Fibroblast of mammary gland (primary cell): ENCODE measurements at places on chromosomes 7 and 10.

DNA sequence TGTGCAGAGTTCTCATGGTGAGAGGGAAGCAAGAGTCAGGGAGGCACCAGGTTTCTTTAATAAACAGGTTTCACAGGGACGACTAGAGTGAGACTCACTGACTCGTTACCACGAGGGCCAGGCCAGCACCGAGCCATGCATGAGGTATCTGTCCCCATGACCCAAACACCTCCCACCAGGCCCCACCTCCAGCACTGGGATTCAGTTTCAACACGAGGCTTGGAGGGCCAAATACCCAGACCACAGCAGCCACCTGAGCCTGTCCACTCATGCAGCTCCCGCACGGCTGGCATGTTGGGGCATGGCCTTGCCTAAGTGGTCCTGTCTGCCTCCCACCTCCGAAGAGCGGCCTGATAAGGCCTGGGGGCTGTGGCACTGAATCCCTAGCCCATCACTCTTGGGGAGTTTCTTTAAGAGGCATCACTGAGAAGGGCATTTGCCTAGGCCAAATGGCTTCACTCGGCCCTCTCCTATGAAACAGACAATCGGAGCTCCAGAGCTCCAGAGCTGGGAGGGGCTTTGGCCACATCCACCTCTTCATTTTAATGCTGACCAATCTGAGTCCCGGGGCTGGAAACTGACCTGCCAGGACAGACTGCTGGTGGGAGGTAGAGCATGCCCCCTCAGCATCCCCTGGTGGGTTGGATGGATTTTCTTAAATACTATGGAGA is 157.8 kb downstream of the DNAJB6 start:
- no peak for DNase-seq

GRCh38 chr7:47669178-47669891 is 87.4 kb upstream of the TNS3 start:
- peak; percentile 98 for DNase-seq

DNA sequence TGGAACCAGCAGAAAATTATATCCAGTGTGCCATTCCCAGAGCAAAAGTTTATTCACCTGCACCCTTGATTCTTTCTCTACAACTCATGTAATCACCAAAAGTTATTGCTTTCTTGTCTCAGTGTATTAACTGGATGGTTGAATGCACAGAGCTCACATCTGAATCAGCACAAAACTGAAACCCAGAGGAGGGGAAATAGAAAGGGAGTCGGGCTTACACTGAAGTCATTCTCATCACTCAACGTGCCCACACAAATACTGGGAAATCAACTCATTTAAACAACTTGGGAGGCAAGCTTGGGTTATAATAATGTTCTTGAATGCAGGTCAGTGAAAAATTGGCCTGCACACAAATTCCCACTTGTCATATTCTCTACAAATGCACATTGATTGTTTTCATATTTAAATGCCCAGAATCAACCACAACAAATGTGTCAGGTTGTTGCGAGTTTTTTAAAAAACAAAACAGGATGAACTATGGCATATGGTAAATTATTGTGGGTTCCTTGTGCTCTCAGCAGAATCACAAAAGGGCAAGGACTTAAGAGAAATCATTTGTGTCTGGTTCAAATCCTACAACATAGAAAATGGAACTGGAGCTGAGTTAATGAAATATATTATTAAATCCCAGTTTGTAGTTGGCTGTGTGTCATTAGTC is 125.9 kb upstream of the NOBOX start:
- DNase-seq: no peak

DNA sequence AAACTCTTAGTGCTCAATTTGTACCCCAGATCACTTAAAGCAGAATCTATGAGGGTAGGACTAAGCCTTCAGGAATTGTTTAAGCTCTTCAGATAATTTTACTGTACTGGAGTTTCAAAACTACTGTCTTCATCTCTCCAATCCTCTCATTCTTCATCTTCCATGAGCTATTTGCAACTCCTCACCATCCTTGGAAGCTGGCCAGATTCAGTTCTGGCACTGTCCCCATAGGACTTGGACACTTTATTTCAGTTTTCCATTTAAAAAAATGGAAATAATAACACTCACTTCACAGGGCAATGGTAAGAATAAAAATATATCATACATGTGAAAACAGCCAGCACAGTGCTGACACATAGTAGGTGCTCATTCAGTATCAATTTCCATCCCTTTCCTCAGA is 74.6 kb downstream of the PPP1R17 start:
- DNase-seq: peak; percentile 5

DNA sequence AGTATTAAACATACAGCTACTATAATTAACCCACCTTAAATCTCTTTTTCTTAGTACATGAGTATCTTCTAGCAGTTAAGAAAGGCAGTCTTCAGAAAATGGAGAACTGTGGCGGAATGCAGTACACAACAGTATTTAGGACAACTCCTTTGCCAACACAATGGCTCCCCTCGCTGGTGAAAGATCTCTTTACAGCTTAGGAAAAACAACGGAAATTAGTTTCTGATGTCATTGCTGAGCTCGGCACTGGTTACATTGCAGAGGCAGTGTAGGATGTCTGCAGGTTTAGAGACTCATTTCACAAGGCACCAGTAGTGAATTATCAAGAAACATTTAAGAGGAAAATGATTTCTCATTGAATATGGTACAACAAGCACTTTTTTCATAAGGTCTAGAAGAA is 43.4 kb downstream of the GLRX3 start:
- DNase-seq: peak; percentile 79

- DNase-seq: no peak
These were observed 5.3 kb downstream of the CLCN1 start for GRCh38 chr7:143321242-143321641.
